ENCODE measurements at places on chromosomes 4 and X.

- DNase-seq: no peak
Measured at GRCh38 chr4:23847158-23847557, 42.7 kb downstream of the PPARGC1A start.

DNA sequence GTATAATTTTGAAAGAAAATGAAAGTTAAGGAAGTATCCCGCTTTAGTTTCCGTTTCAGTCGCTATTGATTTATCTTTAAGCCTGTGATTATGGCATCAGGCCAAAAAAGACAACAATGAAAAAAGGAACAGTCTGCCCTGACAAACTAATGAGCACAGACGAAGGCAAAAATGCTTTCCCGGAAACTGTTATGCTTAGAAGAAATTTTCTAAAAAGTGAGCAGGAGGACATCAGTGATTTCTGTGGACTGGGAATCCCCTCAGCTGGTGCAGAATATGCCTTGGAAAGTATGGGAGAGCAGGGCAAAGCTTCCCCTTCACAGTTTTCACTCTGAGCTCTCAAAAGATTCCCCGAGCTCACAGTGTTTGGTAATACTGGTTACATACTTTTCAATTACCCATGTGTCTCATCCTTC is 5.1 kb upstream of the CXCL10 start:
- DNase-seq: no peak

DNA sequence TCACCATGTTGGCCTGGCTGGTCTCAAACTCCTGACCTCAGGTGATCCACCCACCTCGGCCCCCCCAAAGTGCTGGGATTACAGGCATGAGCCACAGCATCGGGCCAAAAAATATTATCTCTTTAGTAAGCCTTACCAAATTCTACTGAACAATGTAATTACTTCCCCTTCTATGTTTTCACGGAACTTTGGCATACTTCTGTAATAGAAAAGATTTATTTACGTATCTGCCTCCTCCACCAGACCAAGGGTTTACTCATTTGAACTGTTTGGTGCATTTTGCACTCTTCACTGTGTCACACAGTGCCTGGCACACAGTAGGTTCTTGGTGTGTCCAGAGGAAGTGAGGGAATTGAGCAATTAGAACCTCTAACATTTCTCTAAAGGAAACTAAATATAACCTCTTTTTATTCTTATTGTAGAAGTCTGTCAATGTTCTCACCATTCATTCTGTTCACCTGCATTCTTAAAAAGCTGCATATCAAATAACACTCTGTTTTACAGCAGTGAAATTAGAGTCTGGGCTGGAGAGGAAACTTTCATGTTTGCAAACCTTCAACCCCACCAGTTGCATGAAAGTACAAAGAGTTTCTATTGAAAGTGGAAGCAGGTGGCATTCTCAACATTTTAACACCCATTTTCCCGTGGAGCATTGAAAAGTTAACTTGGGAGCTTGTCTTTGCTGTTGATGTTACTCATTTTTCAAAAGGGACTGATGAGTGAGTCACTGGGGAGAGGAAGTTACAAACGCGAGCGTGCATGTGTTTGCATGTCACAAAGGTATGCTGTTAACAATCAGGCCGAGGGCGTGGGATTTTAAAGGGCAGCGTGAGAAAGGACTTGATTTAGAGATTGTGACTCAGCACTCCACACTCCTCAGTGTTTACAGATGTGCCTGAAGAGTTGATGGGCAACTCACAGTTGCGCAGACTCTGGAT is 314.1 kb downstream of the STK32B start:
- DNase-seq: no peak

GRCh38 chr4:48899432-48899749 is 7.2 kb downstream of the OCIAD2 start:
- DNase-seq: no peak

GRCh38 chr4:158172261-158173258 is at the start of gene GASK1B:
Gene GASK1B (minus strand): TSS chr4:158173025. CDS start chr4:158171375, 1,650 bp downstream.
- peak; percentile 27 for DNase-seq

DNA sequence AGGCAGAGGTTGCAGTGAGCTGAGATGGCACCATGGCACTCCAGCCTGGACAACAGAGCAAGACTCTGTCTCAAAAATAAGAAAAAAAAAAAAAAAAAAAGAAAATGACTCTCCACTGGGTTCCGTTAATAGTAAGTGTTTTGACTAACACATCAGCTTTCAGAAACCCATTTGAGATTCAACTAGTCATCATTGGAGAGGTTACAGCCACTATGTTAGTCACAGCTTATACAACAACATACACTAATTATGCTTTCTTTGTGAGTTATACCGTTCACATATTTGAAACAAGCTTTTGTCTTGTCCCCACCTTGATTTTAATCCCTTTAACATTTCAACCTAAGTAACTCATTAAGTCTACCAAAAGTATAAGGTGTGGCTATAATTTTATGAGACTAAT is 48.2 kb downstream of the HADH start:
- no peak for DNase-seq

- no peak for DNase-seq
Measured at GRCh38 chr4:88159229-88159725, 838 bp upstream of the ABCG2 start.

DNA sequence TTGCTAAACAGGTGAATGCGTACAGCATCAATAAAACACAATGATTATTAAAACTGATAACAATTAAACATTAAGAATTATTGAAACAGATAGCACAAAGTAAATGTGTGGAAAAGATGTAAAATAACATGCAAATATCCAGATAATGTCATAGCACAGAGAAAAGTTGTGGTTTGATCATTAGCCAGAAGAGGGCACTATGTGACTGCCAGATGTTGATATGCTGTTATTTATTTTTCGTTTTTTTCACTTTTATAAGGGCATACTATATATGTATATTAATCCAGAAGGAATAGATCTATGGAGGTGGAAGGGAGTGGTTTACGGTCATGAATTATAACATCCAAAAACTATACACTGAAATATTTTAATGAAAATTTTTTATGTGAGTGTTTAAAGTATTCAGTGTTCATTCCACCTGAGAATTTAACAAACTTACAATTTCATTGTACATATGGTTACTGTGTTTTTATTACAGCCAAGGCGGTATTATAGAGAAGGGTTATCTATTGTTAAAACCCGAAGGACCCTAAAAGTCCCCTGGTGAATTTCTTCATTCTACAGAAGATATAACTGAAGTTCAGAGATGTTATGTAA is 211.9 kb upstream of the UGT8 start:
- DNase-seq: peak; percentile 9

- no peak for DNase-seq
Measured at GRCh38 chrX:103442536-103442901, 66.2 kb downstream of the BEX3 start.

GRCh38 chr4:176614793-176615192 is 177.9 kb downstream of the VEGFC start:
- no peak for DNase-seq

- no peak for DNase-seq
Measured at GRCh38 chr4:109113521-109113920, 188.9 kb downstream of the COL25A1 start.

DNA sequence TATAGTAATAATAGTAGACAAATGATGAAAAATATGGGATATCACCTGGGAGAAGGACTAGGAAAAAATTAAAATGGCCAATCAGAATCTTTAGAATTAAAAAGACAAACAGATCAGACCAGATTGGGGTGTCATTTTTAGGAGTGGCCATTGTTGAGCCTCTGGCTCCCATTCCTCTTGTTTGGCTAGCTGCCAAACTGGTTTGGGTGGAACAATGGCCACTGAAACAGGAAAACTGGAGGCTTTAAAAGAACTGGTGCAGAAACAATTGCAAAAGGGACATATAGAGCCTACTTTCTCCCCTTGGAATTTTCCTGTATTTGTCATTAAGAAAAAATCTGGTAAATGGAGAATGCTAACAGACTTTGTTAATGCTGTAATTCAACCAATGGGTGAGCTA is 294.8 kb upstream of the DKK2 start:
- no peak for DNase-seq

DNA sequence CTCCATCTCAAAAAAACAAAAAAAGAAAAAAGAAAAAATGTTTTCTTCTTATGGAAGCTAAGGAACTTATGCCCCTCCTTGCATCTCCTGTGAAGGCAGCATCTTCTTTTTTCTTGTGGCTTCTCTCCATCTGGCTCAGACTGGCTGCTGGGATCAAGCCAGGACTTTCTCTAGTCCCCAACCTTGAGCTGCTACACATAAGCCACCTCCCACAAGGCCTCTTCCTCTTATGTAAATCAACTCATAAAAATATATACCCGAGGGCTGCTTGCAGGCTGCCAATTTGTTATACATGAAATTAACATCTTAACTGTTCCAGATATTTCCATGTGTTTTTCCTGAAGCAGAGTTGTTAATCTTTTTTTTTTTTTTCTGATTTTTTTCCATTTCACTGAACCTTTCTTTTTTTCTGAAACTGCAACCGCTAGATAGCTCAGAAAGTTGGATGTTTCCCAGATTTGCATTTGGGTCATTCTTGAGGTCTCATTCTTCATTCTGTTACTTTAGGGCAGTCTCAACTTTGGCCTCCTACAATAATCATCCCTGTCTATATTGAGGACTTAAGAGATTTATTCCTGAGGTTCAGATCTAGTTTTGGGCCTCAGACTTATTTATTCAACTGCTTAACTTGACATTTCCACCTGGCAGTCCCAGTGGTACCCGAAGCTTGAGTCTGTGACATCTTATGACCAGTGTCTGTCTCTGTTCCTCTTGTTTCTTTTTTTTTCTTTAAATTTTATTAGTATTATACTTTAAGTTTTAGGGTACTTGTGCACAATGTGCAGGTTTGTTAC is 10.3 kb downstream of the SNX25 start:
- DNase-seq: no peak

- DNase-seq: no peak
Measured at GRCh38 chr4:89212666-89213381, 94.8 kb downstream of the GPRIN3 start.

DNA sequence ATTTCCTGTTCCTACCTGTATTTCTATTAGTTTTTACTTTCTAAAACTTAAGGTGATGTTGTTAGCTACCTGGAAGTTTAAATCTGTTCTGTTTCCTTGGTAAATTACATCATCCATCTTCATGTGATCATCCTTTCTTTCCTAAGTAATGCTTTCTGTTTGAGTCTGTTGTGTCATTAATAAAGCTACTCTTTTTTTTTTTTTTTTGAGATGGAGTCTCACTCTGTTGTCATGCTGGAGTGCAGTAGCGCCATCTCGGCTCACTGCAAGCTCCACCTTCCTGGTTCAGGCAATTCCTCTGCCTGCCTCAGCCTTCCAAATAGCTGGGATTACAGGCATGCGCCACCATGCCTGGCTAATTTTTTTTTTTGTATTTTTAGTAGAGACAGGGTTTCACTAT is 73.3 kb downstream of the FIP1L1 start:
- DNase-seq: no peak

- DNase-seq: no peak
Measured at GRCh38 chr4:169573889-169574288, 38.5 kb downstream of the NEK1 start.

DNA sequence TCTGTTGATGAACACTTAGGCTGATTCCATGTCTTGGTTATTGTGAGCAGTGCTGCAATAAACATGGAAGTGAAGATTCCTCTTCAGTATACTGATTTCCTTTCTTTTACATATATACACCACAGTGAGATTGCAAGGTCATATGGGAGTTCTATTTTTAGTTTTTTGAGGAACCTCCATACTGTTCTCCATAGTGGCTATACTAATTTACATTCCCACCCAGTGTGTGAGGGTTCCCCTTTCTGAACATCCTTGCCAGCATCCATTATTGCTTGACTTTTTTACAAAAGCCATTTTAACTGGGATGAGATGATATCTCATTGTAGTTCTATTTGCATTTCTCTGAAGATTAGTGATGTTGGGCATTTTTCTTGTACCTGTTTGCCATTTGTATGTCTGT is 80.5 kb upstream of the GALNT7 start:
- DNase-seq: no peak

DNA sequence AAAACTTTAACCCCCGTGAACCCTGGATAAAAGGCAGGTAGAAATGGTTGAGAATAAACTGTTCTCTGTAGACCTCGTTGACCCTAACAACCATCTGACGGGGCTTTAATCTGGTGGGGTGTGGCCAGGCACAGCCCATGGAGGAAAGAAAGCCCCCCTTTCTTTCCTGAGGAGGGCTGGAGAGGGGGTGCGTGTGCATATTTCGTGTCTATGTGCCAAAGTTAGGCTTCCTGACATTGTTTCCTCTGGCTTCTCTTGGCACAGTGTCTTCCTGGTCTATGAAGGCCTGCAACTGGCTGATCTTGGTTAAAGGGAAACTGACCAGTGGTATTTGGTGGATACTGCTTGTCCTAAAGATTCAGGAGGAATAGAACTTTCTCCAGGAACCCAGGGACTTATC is 97.1 kb downstream of the MGST2 start:
- DNase-seq: no peak

GRCh38 chr4:112416464-112416863 is 99.5 kb downstream of the NEUROG2 start:
- DNase-seq: no peak

- DNase-seq: peak; percentile 30
Measured at GRCh38 chr4:1345903-1346780, 866 bp upstream of the UVSSA start.

DNA sequence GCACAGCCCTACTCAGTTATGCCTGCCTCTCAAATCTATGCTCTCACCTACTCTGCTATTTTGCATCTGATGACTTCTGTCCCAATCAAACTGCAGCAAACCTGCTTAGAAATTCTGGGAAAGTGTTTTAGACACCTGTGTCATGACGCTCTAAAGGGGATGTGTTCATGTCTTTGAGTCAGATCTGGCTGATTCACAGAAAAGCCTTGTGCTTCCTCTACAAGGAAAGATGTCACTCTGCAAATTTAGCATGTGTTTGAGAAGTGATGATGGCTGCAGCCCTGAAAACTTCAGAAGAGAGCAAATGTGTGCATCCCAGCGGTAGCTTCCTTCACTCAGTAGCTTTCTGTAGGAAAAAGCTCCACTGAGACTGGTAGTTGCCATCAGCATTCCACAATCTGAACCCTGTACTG is 235.4 kb downstream of the MGST2 start:
- DNase-seq: peak; percentile 23
